ENCODE measurements at places on chromosomes 3 and 15. TPM values are rescaled to one million over a fixed set of nuclear protein-coding genes. Genes with fewer than 3 reads are reported as not detected.

Gene CLDN18
- not detected for total RNA-seq

Gene TM4SF4
- not detected for total RNA-seq

Gene FGF7
- total RNA-seq, result not detected

Gene MRAS
- total RNA-seq, result 2.8 TPM

Gene UROC1
- total RNA-seq, result not detected

- DNase-seq, result no peak
Measured at GRCh38 chr3:58565621-58566397, 11.4 kb downstream of the FAM107A start.

GRCh38 chr15:61474796-61475195 lies 245.7 kb upstream of the RORA start:
- DNase-seq, result no peak

- DNase-seq, result no peak
Measured at GRCh38 chr15:51629612-51630011, 7.0 kb upstream of the DMXL2 start.

DNA sequence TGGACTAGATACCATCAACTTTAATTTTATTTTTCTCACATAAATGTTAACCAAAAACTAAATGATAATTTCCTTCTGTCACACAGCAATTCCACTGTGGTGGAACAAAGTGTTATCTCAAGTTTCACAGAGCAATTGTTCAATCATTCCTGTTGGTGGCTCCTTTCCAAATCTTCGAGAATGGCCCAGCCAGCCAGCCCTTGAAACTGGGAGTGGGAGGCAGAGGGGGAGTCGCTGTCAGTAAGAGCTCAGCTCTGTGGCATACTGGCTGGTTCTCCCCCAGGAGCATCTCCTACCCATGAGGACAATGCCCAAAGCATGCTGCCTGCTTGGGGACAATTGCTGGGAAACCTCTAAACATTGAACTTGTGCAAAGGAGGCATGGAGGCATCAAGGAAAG lies 47.7 kb downstream of the MECOM start:
- DNase-seq, result no peak

DNA sequence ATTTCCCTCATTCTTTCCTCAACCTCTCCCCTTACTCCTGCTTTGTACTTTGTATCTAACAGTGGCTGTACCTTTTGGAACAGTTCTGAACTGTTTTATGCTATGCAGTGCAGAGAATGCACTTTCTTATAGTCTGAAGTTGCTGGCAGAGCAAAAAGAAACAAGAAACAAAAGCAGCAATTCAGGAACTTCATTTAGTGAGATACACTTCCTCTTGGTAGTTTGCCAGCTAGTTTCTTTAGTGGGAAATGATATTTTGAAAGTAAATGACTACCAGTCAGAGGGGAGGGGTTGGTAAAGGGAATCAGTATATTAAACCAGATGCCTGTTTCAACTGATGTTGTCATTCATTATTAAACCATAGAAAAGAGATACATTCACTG lies 55.0 kb upstream of the CHD2 start:
- DNase-seq, result no peak

Data from natural killer cell treated with Interleukin-12 subunit alpha and Interleukin-12 subunit beta and Interleukin-15 and Interleukin-18, amount 100 ng/mL, for 72 hours (primary cell).